SK-N-SH treated with all-trans-retinoic acid at 6 μM for 48 hours (cell line): ENCODE measurements at places on chromosomes 2 and 18.

GRCh38 chr2:230885463-230886130, 20.9 kb downstream of the ITM2C start:
- ATAC-seq, result peak; percentile 50; the same call in 2 of the 3 replicates

- ATAC-seq, result no peak
These were observed at the start of gene KIF1A for GRCh38 chr2:240819858-240820606. Gene KIF1A, minus strand, starts transcription at chr2:240820219. Its CDS starts 22,467 bp downstream, at chr2:240797752.

DNA sequence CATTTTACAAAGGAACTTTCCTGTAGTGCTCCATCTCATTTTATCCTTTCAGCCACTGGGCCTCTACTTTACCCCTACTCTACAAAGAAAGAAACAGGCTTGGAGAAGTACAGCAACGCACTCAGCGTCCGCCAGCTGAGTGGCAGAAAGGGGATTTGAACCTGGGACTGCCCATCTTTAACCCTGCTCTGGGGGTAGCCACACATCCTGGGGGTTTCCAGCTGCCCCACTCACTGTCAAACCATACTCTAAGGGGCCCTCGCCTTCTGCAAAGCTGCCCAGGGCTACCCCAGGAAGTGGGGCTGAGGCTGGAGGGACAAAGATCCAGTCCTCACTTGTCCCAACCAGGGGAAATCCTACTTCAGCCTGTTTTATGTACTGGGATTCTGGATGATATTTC, 17.9 kb downstream of the HS1BP3 start:
- ATAC-seq, result no peak

- no peak for ATAC-seq
These were observed 22.5 kb upstream of the ACYP2 start for GRCh38 chr2:54092940-54093339.

GRCh38 chr2:206480161-206480560, 36.8 kb downstream of the ADAM23 start:
- ATAC-seq, result peak; percentile 33; the same call in 2 of the 3 replicates

DNA sequence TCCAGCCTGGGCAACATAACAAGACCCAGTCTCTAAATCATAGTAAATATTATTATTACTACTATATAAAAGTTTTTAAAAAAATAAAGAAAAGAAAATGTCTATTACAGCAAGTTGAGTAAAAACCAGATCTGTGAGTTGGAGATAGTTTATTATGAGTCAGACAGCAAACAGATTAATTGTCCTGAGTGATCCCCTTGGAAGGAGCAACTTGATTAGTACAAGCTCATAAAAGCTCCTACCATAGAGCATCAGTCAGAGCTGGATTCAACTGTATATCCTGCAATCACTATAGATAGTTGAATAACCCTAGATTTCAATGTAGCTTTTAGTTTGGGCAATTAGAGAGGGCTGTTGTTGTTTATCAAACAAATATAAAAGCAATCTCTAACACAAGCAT, 84.1 kb downstream of the TRABD2A start:
- no peak for ATAC-seq

DNA sequence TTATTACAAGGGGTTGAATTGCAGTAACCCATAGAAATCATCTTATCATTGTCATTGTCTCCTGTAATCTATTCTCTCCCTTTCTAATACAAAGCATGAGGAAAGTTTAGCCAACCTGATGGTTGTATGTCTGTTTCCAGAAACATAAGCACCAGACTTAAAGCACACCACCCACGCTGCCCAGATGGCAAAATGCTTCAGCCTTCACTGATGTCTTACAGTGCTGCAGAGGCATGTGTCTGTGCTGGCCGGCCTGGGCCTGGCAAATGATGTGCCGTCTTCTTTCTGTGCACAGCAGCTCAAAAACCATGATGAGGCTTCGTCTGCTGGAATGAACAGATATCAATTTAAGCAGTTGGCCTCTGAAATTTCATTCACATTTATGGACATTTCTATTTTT, 443.0 kb upstream of the RGPD4 start:
- no peak for ATAC-seq

GRCh38 chr18:25830787-25831186, 259.6 kb downstream of the SS18 start:
- ATAC-seq, result peak; percentile 69

GRCh38 chr2:184419744-184420143, 178.6 kb upstream of the ZNF804A start:
- ATAC-seq, result no peak

- ATAC-seq, result no peak
These were observed 487.2 kb downstream of the BCL11A start for GRCh38 chr2:60066096-60066839.

DNA sequence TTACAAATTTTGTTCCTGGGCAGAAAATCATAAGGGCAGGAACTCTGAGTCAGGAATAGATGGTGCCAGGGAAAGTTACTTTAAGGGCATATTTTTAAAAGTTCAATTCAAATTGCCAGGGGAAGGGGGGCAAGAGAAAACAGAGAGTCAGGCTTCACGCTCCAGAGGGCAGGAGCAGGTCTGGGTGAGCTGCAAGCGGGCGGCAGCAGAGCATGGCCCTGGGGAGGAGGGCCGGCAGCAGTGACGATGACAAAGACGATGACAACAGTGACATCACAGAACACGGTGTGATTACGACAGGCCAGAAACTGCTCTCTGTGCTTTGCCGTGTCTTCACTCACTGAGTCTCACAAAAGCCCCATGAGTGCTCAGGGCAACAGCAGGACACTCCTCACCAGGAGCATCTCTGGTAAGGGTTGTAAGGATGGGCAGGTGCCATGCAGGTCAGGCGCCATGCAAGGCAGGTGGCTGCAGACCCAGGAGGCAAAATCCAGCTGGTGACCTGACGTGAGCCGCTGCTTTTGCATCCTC, 23.3 kb downstream of the CHST10 start:
- no peak for ATAC-seq

DNA sequence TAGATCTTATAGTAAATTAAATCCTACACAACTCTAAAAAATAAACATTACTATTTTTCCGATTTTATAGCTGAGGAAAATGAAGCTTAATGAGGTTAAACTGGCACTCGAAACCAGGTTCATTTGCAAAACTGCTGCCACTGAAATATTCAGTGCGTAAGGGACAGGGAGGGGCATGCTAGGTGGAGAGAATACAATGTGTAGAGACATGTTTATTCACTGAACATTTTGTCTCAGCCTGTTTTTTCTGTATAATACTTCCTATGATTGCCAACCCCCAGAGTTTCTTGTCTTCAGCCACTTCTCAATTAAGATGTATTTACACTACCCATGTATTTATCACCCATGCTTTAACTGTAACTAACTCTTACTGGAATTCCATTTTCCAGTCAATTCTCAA, 31.6 kb upstream of the ZNF804A start:
- no peak for ATAC-seq

- ATAC-seq, result no peak
These were observed 720.4 kb upstream of the GYPC start for GRCh38 chr2:125935559-125935958.

DNA sequence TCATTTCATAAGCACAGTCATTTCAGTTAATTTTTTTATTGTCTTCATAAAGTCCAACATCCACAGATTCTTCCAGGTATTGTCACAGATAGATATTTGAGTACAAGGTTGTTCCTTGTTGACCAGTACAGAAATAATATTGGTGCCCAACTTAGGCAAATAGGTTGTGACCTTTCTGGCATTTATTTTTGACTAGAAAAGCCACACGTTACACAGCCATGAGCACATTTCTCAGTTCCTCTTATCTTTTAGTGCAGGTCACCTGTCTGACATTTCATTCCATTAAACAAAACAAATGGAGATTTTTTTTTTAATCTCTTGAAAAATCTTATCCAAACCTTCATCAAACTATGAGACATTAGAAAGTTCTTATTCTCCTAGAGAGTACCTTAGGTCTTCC, 428.8 kb downstream of the ZNF521 start:
- ATAC-seq, result no peak

DNA sequence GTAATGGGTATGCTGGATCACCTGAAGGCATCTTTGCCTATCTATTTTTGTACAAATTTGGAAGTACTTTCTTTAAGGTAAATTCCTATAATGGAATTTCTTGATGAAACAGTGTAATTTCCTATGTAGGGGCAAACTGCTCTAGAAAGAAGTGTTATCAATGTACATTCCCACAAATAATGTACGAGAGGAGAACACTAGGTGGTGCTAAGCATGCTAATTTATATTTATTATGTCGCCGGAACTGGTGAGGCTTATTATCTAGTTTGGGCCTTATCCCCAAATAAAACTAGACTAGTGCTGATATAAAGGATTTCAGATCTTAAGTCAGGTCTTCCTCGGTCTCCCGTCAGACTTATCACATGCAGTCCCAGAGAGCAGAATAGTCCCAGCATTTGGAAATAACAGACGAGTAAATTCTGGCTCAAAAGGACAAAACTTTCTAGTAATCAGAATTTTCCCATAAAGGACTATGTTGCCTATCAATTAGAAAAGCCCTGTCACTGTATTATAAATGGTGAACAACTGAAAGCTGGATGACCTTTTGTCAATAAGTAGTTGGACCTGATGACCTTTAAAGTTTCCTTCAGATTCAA, 86.9 kb upstream of the RBBP8 start:
- peak; percentile 59; the same call in 2 of the 3 replicates for ATAC-seq

DNA sequence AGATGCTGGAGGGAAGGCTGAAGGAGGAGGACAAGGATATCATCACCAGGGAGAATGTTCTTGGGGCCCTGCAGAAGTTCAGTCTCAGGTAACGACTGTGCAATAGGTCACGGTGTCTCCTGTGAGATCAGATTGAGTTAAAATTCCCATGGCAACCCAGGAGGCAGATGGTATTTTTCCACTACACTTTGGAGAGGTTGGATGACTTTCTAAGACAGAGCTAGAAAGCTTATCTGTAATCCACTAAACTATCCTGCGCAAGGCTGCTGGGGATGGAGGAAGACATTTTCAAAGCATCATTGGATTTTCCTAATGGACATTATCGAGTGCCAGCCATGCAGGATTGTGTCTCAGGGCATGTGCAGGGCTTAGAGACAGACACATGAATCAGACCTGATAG, 74.6 kb downstream of the ARMC9 start:
- ATAC-seq, result no peak

- ATAC-seq, result no peak
These were observed 960.1 kb downstream of the CPS1 start for GRCh38 chr2:211516537-211516936.

GRCh38 chr2:233433029-233433428, 78.7 kb downstream of the DGKD start:
- ATAC-seq, result no peak

DNA sequence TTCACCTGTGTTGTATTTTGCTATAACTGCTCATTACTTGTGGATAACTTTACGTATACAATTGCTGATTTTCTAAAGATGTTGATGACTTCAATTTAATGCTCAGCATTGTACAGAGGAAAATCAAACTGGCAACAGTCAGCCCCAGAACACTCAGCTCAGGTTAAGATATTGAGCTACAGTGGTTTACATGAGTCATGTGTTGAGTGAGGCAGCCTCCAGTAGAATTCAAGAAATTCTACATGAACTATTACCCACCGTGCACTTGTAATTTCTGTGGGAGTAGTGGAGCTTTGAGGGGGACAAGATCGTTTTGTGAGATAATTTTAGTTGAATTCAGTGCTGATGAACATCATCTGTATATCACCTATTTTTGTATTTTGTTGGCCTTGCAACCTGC, 292.3 kb downstream of the ALPK2 start:
- no peak for ATAC-seq

DNA sequence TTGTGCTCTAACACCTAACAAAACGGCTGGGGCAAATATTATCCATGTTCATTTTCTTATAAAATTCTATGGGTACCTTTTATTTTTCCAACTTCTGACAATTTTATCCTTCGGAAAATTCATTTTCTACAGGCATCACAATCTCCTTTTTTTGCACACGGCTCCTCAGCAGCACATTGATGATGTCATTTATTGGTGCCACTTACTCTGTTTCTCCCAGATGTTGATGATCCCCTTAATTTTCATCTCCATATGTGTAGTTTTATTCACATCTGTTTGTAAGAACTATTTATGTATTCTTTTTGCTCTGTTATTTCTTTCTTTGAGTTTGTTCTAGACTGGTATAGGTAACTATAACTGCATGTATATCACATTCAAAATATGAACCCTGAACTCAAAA, 1660.8 kb upstream of the DDX18 start:
- no peak for ATAC-seq

GRCh38 chr2:196066291-196067087, 2.1 kb downstream of the DNAH7 start:
- no peak for ATAC-seq

GRCh38 chr2:10400568-10400977, 47.6 kb downstream of the ODC1 start:
- no peak for ATAC-seq

DNA sequence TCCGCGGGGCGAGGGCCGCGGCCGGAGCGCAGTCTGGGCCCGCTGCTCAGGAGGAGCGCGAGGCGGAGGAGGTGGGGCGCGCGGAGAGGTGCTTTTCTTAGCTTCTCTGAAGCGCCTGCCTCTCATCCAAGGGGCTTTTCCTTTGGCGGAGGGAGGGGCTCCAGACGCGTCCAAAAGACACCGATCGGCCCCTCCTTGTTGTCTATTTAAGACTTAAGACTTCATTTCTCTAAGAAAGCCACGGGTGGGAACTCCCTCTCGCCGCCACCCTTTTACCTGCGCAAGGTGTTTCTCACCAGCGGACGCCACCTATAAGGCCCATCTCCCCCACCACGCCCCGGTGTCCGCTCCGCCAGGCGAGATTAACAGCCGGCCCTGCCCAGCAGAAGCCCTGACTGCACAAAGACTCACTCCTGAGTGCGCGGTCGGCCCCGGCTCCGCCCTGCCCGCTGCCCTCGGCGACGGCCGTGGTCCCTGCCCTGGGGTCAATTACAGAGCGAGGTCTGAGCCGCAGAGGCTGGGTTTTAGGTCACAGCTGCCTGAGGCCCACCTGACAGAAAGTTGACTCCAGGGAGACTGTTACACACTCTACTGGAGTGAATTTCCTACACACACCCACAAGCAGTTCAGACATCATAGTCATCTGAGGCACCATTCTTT, at the start of gene DSC2:
TSS of gene DSC2 (minus strand) at position 397 of the 660 bp plus-strand sequence. CDS start 450 bp downstream, outside the sequence.
- ATAC-seq, result no peak; the same call in 2 of the 3 replicates
